ENCODE measurements at places on chromosomes 4 and X.

GRCh38 chr4:168558599-168558998 lies 61.7 kb downstream of the PALLD start:
- DNase-seq: no peak

- no peak for DNase-seq
Observed at GRCh38 chr4:103073792-103074438, 2.6 kb downstream of the SLC9B2 start.

- no peak for DNase-seq
Observed at GRCh38 chr4:21885770-21886169, 62.8 kb downstream of the KCNIP4 start.

DNA sequence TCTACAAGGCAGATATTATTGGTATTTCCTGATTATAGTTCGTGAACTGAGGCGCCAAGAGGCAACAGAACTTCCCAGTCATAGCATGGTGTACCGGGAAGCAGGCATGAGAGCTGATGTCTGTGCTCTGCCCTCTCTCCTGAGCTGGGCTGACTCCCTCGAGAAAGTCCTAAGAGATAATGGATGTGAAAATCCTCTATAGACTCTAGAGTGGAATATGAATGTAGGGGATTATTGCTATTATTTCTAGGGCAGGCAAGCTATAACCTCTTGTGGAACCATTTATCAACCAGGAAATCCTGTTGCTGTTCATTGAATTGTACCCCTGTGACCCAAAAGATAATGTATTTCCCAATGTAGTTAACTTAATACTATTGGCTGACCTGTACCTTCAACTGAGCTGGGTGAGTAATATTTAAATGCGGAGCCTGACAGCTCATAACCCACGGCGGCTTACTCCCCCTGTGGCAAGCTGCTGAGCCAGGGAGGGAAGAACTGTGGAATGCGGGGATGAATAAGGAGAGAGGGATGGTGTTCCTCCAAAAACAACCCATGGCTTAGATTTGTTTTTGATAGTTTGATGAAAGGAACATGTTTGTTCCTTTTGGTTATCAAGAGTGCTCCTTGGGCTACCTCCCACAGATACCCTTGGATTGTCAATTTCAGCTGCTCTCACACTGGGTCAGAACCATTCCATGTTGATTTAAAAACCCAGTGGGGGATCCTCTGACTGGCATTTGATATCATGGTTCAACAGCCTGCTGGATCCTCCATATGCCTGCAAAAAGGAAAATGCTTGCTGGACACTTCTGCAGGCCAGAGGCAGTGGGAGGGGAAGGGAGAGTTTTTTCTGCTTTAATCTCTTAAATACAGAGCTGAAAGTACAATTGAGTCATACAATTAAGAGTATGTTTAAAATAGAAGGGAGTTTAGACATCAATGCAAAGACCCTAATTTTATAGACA lies 339.0 kb upstream of the BOD1L1 start:
- no peak for DNase-seq

- DNase-seq: no peak
Observed at GRCh38 chr4:102517753-102518152, 16.6 kb downstream of the NFKB1 start.

DNA sequence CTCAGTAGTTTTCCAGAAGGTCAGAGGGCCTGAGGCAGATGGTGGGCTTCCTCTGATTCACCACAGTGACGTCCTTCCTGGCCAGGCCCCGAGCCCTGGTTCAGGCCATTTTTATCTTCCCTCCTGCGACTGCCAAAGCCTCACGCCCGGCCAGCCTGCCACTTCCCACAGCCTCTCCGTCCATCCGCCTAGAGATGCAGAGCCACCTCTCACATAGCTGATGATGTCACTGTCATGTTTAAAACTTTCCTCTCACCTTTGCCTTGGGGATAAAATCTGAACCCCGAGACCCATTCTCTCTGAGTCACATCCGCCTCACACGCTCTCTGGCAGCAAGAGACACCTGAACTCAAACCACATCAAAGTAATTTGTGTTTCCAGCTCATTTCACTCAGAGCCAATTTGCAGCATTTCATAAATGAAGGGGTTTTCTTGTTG lies 175.3 kb downstream of the QDPR start:
- no peak for DNase-seq
